ENCODE measurements at places on chromosomes 12 and 14.
A peak's percentile ranks its signal among the peaks of the same experiment; 100 is the strongest.

GRCh38 chr12:8687846-8688601, 9.8 kb upstream of the RIMKLB start:
- DNase-seq: no peak

DNA sequence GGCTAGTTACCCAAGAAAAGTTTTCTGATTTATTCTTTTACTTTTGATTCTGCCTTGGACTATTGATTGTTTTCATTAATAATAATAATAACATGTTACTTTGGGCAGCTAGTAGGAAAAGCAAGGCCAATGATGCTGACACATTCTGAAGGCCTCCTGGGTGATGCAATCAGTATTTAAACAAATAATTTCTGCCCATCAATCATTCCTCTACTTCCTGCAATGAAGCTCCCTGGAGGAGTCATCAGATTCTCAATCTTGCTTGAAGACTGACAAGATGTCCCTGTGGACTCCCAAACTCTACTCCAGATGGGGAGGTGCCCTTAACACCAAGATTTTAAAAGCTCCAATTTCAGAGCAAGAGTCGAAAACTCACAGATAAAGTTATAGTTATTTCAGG, at the start of gene SPX:
Gene SPX (plus strand): TSS at position 244 of the 400 bp plus-strand sequence. CDS start 177 bp downstream, outside the sequence.
- no peak for DNase-seq

GRCh38 chr12:3342051-3342450, 149.0 kb upstream of the PRMT8 start:
- DNase-seq: no peak

DNA sequence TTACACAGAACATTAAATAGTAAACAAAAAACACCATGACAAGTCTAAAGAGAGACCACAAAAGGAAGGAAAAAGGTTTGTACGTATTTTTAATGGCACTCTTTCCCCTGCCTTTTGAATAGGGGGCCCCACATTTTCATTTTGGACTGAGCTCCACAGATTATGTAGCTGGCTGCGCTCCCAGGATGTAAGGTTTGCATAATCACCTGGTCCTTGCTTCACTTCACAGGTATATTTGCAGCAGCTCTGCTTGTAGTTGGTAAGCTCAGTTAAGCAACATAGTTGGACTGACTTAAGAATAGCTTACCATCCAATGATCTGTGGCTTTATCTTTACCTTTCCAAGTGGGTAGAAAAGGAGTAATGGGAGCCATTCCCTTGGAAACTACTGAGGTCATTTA, 454.7 kb downstream of the APAF1 start:
- DNase-seq: no peak

DNA sequence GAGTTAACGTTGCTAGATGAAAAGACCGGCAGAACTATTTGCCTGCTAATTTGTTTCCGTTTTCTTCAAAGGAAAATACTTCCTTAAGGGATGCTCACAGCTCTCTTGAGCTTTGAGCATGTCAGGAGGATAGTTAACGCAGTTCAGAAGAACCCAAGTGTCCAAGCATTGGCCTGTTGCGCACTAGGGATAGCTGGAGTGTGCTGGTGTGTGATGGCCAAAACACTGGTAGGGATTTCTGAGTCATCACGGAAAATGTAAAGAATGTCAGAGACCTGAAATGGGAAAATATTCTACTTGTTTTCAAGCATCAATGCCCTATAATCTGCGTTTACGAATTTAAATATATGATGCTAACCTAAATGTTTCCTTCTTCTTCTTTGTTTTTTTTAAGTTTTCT, 97.8 kb downstream of the VRK1 start:
- no peak for DNase-seq

DNA sequence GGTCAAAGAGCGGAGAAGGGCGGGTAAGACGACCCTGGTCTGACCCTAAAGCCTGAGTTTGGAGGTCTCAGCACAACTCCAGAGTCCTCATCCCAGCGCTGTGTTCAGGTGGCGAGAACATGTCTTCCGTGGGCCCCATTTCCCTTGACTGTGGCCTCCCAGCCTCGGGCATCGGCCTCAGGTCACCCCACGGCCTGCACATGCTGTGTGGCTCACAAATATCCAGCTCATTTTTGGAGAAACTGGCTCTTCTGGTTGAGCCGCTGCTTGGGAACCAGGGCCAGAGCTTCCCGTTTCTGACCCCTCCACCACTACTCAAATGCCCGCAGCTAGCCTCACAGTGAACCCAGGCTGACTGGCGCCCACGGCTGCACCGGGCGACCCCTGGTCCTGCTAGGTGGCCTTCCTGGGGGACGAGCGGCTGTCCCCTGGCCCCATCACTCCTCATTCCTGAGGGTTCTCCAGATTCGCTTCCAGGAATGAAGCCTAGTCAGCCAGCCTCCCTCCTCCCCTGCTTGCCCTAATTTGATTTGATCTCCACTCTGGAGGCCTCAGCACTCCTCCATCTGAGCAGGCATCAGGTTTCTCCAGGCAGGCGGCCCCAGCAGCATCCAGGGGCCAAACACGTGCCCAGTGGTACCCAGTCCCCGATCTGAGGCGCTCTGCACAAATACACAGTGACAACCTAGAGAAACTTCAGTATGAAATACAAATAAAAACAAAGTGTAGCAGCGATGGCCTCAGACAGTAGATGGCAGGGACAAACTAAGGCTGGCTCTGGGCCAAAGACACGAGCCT, 4.7 kb downstream of the P2RX2 start:
- DNase-seq: no peak

- DNase-seq: no peak
Measured at GRCh38 chr14:24705840-24706239, 71.8 kb upstream of the GZMB start.

GRCh38 chr14:99230208-99231151, 41.5 kb downstream of the BCL11B start:
- peak; percentile 59 for DNase-seq

- no peak for DNase-seq
Measured at GRCh38 chr12:125579916-125580315, 514.7 kb downstream of the AACS start.

DNA sequence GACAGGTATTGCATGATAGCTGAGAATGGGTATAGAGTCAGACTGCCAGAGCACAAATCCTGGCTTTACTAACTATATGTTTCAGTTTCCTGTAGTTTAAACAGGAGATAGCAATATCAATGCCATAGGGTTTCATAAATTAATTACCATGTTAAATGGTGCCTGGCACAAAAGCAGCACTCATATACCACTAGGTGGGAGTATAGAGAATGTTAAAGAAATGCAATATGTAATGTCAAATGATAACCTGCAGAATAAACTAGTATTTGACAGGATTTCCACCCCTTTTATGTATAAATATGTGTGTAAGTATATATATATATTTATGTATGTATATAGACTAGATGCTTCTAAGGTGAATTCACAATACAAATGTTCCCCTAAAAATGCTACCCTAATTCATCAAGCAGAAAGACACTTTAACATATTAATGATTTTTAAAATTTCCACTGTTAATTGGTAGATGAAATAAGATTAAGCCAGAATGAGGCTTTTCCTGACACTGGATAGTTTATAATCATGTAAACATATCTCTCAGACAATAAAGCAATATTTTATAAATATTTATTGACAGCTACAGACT, 8.6 kb downstream of the WDR89 start:
- no peak for DNase-seq

- no peak for DNase-seq
Measured at GRCh38 chr14:53938136-53938837, 18.3 kb downstream of the BMP4 start.

- DNase-seq: no peak
Measured at GRCh38 chr14:81402123-81402495, 2.0 kb upstream of the STON2 start.

DNA sequence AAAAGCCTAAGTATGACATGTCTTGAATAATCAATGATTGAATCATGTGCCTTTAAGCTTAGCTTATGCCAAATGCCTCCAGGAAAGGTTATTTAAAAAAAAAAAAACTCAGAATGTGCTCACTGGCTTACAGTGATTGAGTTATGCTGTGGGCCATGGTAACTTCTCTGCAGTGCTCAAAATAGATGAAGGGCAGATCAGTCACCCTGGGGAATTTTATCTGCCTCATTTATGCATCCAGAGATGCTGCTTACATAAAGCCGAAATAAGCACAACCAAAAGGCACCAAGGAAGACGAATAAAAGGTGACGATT, 118.7 kb upstream of the MDM1 start:
- no peak for DNase-seq

- DNase-seq: no peak
Measured at GRCh38 chr14:88281447-88281846, 41.6 kb downstream of the KCNK10 start.

GRCh38 chr12:29771786-29772185, 12.0 kb downstream of the TMTC1 start:
- DNase-seq: no peak

DNA sequence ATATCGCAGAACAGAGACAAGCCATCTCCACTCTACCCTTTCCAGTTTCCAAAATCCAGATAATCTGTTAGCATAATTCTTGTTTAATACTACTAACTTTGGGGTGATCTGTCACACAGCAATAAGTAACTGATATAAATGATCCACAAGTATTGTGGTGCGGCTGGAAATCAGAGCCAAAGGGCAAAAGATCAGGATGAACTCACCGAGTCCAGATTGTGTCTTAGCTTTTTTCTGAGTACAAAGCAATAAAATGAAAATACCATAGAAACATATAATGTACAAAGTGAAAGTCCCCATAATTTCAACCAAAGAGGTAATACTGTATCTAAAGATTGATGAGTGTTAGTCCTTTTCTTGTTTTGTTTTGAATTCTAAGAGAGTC, 17.4 kb downstream of the HECTD1 start:
- DNase-seq: no peak

- DNase-seq: no peak
Measured at GRCh38 chr14:93797536-93797935, 9.3 kb upstream of the PRIMA1 start.

DNA sequence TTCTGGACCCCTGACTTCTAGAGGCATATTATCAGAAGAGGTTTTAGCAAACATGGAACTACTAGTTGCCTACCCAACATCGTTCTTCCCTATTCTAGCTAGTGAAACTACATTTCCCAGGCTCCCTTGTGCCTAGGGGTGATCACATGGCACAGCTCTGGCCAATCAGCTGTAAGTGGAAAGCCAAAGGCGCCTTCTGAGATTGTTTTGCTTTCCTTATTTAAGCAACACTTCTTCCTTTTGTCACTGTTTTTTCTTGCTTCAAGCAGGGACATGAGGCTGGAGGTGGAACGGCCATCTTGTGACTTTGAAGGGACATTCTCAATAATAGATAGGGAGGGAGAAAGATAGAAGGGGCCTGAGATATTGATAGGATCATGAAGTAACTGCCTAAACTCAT, 136.7 kb downstream of the ZNF664 start:
- no peak for DNase-seq

DNA sequence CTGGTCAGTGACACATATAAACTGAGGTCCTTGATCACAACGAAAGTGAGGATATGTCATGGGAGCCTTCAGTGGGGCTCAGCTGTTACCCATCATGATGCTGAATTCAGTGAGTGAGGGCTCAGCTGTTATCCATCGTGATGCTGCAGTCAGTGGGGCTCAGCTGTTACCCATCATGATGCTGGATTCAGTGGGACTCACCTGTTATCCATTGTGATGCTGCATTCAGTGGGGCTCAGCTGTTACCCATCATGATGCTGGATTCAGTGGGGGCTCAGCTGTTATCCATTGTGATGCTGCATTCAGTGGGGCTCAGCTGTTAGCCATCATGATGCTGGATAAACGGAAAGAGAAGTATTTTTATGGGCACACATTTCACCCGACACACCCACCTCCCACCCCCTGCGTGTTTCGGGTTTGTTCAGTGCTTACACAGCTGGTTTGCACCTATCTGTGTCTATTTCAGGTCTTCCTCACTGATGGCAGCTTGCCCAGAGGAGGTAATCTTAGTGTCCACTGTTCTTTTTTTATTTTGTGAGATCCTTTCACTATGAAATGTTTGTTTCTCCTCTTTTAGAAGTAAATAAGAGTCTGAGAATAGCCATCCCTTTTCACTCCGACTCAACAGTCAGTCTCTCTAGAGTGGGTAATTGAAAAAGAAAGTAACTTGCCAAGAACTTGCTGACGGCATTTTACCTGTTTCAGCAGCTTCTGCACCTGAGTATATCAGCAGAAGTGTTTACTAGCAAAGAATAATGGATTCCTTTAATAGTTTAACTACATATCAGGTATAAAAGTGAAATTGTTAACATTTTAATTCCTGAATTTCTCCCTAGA, 183.0 kb downstream of the ERC1 start:
- no peak for DNase-seq

DNA sequence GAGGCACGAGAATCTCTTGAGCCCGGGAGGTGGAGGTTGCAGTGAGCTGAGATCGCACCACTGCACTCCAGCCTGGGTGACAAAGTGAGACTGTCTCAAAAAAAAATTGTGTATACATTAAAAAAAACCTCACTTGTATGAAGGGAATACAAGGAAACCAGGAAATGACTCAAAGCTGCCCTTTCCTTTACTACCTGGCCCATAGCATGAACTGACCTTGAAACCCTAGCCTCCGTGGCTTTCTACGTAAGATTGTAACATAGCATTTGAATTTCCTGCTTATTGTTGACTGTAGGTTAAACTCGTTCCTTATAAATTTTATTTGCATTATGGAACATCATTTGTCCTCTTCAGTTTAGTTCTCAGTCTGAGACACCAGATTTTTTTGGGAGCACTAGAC, 9.1 kb upstream of the DDX47 start:
- DNase-seq: no peak

- DNase-seq: no peak
Measured at GRCh38 chr12:57993030-57993429, 51.7 kb downstream of the ATP23 start.

GRCh38 chr12:109100741-109101140, 3.3 kb downstream of the UNG start:
- DNase-seq: no peak

DNA sequence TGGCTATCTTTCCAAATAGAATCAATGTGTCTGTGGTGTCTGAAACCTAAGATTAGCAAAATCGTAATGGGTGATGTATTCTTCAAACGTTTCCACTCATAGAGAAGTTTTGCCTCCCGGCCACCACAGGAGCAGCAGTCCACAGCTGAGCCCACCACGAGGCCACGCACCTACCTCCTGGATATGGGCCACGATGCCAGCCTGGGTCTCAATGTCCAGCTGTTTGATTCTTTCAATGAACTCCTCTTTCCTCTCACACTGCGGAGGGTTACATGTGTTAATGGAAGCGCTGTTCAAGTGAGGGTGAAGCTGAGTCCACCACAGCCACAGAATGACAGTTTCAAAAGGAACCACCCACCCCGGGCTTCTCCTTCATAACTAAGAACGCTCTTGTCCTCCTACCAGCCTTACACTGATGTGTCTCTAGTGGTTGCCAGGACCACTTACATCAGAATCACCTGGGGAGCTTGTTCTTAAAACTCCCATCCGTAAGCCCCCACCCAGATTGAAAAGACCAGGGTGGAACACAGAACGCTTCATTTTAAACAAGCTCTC, 75.3 kb downstream of the CCDC88C start:
- DNase-seq: no peak

- DNase-seq: no peak
Measured at GRCh38 chr12:14701809-14702568, 5.6 kb upstream of the GUCY2C start.

DNA sequence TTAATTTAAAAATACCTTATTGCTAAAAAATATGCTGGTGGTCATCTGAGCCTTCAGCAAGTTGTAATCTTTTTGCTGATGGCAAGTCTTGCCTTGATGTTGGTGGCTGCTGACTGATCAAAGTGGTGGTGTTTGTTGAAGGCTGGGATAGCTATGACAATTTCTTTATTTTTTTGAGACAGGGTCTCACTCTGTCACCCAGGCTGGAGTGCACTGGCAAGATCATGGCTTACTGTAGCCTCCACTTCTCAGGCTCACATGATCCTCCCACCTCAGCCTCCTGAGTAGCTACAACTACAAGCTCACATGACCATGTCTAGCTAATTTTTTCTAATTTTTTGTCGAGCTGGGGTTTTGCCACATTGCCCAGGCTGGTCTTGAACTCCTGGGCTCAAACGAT, 24.8 kb downstream of the PRORP start:
- DNase-seq: no peak
